ENCODE measurements at places on chromosomes 7 and 10.

DNA sequence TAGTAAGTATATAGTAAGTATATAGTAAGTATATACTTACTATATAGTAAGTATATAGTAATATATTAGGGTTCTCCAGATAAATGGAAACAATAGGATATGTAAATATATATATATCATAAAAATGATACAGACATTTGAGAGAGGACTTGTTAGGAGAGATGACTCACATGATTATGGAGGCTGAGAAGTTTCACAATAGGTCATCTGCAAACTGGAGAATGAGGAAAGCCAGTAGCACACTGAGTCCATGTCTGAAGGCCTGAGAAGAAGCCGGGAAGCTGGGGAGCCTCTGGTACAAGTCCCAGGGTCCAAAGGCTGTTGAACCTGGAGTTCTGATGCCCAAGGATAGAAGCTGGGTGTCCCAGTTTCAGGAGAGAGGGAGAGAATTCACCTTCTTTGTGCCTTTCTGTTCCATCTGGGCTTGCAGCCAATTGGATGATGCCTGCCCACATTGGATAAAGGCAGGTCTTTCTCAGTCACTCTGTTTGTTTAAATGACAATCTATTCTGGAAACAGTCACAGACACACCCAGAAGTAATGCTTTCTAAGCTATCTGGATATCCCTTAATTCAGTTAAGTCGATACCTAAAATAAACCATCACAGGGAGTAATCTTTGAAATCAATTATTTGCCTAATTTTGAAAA lies 205.5 kb upstream of the CDC14C start:
- no peak for DNase-seq

DNA sequence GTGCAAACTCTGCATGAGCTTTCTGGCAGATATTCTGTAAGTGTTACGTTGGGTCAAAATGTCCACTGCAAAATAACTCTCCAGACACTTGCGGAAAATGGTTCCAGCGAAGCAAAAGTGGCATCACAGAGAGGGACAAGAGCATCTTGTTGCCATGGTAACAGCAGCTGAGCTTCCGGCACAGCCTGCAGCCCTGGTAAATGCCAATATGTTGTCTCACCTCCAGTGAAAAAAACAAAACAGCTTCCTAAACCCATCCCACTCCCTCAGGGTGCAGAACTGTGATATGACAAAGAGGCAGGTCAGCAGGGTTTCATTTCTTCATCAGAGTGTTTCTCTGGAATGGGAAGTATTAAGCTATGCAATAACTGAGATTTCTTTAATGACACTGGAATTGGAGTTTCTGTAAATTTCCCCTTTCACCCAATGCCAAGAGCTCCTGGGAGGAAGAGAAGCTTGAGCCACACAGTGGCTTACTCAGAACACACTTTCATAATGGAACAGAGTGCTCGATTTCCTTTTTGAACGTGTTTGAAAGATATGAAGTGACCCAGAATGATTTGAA lies 65.6 kb downstream of the FOXI2 start:
- no peak for DNase-seq

DNA sequence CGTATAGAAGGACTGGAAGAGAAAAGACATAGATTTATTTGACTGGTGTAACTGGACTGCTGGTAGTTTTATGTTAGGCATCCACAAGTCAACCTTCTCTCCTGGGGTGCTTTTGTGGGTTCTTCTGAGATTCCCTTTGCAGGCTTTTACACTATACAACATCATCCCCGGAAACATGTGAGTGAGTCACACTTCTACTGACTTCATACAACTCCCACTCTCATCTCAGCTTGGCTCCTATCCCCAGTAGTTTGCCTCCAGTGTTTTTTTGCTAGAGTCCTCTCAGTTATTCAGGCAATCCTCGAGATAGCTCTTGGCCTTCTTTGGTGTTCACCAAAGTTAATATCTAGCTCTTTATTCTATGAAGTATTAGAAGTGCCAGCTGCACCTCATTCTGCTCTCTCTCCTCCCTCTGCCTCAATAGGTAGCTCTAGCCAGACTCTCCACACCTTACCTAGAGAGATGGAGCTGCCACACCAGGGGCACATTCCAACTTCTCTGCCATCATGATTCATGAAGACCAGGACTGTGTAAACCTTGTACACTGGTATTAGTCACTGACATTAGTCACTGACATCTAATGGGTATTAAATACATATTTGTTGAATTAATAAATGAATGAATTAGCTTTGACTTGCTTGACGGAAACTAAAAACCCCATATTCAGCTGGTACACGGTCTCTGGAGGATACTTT lies 281.9 kb downstream of the PPP1R3A start:
- DNase-seq: no peak

GRCh38 chr7:37376386-37376785 lies 72.3 kb downstream of the ELMO1 start:
- DNase-seq: no peak

DNA sequence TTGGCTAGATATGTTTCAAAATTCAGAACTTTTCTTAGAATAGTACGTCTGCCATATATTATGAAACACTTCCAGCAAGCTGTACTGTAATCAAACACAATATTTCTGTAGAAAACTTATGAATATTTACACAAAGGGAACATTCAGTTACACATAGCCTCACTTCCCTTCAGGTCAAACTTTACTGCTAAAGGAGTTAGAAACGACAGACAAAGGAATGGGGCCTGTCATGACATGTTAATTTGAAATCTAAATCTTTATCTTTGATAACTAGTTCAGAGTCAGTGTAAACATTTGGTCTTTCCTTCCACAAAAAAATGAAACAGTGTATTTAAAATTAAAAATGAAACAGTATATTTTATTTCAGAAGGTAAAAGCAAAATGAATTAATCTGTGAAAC lies 1.0 kb upstream of the CROT start:
- DNase-seq: no peak

- DNase-seq: no peak
Measured at GRCh38 chr7:39212876-39213275, 235.2 kb downstream of the POU6F2 start.

- DNase-seq: no peak
Measured at GRCh38 chr10:12417331-12417730, 68.0 kb downstream of the CAMK1D start.

DNA sequence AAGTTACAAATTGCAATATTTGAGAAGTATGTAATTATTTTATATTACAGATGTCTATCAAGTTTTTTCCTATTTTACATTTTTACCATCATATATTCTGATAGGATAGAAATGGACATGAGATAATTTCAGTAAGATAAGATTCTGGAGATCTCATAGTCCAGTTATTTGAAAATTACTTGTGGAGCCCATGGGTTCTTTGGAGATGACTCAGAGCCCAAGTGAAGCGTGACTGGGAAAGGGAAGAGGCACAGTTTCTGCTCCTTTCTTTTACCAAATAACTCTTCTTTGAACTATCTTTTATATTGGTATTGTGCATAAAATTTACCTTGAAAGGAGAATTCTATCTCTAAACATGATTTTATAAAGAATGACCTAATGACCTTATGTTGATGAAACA lies 2.4 kb downstream of the CD36 start:
- DNase-seq: no peak

- no peak for DNase-seq
Measured at GRCh38 chr7:39304668-39305405, 261.4 kb upstream of the YAE1 start.

- no peak for DNase-seq
Measured at GRCh38 chr7:47698386-47698785, 116.5 kb upstream of the TNS3 start.

GRCh38 chr10:130463876-130464364 lies 327.7 kb downstream of the GLRX3 start:
- DNase-seq: no peak

- no peak for DNase-seq
Measured at GRCh38 chr7:54680377-54681005, 78.5 kb downstream of the SEC61G start.

DNA sequence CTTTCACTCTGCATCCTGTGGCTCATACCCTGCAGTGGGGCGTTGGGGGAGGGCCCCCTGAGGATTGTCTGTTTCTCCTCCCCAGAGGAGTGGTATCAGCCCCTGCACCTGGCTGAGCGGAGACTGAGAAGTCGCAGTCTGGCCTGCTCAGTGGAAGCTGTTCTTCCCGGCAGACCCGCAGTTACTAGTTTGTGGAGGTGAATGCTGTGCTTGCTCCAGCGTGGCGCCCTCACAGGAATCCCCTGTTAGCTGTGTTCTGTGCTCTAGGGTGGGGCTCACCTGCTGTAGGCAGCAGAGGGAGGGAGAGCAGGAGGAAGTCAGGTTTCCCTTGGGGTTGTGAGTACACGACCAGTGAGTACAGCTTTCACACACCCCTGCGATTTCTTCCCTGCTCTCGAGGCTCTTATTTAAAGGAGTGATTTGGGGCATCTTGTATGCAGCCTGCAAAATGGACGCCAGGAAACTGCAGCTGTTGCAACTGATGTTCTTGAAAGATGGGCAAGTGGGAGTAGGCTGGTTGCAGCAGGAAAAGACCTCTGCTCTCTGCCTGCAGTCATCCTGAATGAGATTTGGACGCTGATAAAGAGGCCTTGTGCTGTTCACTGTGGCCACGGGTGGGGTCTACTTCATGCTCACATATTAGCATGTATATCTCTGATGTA lies 66.4 kb downstream of the HK1 start:
- DNase-seq: peak; percentile 52

GRCh38 chr7:151779255-151779654 lies 97.7 kb downstream of the PRKAG2 start:
- DNase-seq: no peak

DNA sequence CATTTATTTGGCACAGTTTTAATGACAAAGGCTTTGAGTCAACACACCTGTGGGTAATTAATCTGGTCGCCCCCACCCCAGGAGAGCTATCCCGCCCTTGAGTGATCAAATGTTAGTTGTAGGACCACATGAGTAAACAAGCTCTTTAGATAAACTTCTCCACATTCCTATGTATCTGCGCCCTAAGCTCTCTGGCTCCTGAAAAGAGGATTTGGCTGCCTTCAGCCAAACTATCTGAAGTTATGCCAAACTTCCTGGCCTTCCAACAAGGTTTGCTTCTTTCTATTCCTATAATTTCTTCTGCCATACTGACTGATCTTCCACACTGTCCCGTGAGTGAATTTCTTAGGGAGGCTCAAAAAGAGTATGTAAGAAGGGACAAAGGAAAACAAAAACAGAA lies 134.2 kb downstream of the RALA start:
- no peak for DNase-seq

- DNase-seq: no peak
Measured at GRCh38 chr7:18461785-18462467, 33.6 kb upstream of the HDAC9 start.

DNA sequence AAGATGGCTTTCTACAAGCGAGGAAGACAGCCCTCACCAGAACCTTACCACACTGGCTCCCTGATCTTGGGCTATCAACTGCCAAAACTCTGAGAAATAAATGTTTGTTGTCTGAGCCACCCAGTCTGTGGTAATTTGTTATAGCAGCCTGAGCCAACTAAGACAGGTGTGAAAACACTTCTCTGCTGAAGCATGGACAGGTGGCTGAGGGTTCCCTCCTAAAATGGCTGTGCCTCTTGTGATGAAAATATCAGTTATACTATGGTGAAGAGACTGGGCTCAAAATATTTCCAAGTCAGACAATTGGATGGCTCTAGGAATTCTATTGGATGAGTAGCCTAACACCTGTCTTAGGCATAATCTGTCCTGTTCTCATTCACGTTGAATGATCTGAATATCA lies 78.1 kb downstream of the CDK1 start:
- no peak for DNase-seq
